ENCODE measurements at places on chromosomes 13 and 19. TPM values are rescaled to one million over a fixed set of nuclear protein-coding genes. Genes with fewer than 3 reads are reported as not detected.

The F7 gene
- not detected for total RNA-seq

The FLT3 gene
- total RNA-seq = not detected

DNA sequence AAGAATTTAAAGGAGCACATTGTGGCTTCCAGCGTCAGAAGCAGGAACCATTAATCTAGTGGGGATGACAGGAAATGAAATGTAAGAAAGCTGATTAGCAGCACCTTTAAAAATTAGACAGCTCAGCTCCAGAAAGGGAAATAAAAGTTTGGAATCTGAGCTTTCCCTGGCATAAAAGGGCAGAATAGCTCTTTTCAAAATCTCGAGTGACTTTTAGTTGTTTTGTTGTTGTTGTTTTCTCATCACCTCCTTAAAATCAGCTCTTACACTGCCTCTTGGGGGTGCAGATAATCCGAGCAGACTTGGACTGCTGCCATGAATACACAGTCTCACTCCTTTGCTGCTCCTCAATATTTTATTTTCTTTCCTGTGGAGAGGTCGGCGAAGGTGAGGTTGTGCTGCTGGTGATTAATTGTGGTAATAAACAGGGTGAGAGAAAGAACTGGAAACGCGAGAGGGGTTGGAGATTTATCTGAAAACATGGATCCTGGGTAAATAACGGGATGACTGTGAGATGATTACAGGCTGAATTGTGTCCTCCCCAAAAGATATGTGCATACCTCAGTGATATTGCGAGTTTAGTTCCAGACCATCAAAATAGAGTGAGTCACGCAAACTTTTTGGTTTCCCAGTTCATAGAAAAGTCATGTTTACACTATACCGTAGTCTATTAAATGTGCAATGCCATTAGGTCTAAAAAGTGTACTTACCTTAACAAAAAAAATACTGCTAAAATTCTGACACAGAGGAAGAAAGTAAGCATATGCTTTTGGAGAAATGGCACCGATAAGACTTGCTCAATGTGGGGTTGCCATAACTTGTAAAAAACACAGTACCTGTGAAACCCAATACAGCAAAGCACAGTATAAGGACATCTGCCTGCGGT lies 787.7 kb downstream of the UQCRFS1 start:
- DNase-seq = no peak

- DNase-seq = no peak
These were observed 482.7 kb downstream of the SLITRK6 start for GRCh38 chr13:85316506-85317025.

The POGLUT2 gene
- 22.1 TPM for total RNA-seq

- DNase-seq = no peak
These were observed 8.9 kb downstream of the AP1M1 start for GRCh38 chr19:16206637-16207036.

- no peak for DNase-seq
These were observed 10.6 kb downstream of the KHSRP start for GRCh38 chr19:6413721-6414643.

DNA sequence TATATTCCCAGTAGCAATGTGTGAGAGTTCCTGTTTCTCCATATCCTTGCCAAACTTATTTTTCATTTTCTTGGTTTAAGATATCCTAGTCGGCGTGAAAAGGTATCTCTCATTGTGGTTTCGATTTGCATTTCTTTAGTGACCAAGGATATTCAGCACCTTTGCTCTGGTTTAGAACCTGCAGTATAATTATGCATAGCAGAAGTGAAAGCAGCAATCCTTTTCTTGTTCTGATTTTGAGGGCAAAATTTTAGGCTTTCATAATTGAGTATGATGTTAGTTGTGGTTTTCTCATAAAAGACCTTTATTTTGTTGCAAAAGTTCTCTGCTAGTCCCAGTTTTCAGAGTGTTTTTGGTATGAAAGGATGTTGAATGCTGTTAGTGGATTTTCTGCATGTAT lies 491.0 kb downstream of the FGF9 start:
- no peak for DNase-seq

DNA sequence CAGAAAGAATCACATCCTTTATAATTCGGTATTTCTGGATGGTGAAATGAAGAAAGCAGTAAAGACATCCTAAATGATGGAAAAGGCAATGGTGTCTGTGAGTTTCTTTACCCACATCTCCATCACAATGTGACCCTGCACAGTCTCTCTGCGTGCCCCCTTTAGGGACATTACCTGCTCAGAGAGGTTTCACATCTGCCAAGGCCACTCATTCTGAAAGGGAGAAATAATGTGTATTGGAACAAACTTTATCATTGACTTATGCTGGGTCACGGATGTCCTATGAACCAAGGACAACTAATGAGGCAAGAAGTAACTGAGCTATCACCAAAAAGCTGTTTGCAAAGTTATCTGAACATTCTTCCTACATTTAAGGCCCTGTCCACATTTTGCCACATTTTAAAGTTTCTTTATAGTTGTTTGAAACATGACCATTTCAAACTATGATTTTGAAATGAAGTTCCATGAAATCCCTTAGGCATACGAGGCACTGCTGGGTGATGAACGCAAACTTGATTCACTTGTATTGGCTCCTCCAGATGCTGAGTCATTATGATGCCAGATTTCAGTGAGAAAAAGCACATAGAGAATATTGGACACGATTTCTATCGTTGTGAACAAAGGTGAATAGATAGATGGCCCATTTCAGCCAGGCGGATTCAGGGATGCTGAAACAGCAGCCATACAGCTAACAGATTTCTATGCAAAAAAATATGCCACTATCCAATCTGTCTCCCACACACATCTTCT lies 63.5 kb upstream of the HMGB1 start:
- no peak for DNase-seq

The RNF17 gene
- 0.58 TPM for total RNA-seq

DNA sequence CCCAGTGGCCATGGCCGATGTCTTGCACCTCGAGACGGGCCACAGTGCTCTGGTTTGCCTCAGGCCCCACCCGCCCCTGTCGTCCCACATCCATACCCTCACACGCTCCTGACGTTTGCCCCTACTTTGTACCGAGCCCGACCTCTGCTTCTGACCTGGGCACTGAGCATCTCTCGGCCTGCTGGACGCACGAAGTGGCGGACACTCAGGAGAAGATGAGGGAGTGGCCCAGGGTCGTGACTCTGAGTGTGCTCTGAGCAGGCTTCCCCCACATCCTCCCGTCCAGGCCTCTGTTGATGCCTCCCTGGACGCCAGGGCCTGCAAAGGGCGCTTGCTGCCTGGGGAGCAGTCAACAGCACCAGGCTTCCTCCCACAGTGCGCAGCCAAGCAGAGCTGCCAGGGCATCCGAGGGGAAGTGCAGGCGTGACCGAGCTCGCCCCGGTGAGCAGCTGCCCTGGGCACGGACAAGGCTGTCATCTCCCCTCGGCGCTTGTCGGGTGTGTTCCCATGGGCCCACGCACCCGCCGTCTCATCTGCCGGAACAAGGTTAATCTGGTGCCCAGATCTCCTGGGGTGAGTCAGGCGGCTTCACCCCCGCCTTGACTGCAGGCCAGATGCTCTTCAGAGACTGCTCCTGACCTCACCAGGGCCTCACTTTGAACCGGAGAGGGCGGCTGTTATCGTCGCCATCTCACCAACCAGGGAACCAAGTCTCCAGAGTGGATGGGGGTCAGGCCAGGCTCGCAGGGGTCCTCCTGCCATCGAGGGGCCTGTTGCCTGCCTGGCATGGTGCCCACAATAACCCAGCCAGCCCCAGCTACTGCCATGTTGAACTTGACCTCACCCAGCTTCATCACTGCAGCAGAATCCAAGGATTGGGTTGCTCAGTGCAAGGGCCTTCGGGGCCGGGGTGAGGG lies 27.2 kb downstream of the COMP start:
- no peak for DNase-seq

GRCh38 chr19:13840305-13841085 lies 36.4 kb upstream of the NANOS3 start:
- no peak for DNase-seq

GRCh38 chr19:2227415-2228156 lies 8.5 kb downstream of the PLEKHJ1 start:
- DNase-seq = no peak

The SHANK1 gene
- total RNA-seq = 2.0 TPM

Measured in glomerular endothelial cell (primary cell).